ENCODE measurements at places on chromosomes 2 and 18. TPM values are rescaled to one million over a fixed set of nuclear protein-coding genes. Genes with fewer than 3 reads are reported as not detected.

Gene ALPG
- not detected for total RNA-seq

GRCh38 chr18:70428439-70428838 lies 139.6 kb downstream of the SOCS6 start:
- no peak for DNase-seq
- H3K36me3 ChIP-seq = no peaks in the 10 kb centered on the region
- H3K27me3 ChIP-seq = peaks cover 7% of the 10 kb centered on the region
- H3K4me1 ChIP-seq = peaks cover 2% of the 10 kb centered on the region
- H3K4me3 ChIP-seq = no peak overlapping the region

DNA sequence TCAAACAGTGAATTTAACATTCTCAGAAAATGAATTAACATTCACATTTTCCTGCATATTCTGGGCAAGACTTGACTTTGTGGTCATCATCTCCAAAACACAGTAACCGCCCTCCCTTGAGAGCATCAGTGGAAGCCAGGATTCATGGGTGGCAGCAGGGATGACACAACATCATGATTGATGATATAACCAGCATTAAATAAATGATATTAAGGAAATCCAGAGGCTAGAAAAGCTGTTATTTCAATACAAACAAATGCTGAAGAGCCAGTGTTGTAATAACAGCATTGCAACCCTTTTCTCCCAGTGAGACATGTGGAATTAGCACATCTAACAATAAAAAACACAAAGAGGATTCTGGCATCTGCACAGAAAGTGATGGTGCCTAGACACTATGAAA lies 41.1 kb downstream of the CDC42EP3 start:
- H3K4me1 ChIP-seq = peaks cover 61% of the 10 kb centered on the region
- H3K27me3 ChIP-seq = no peaks in the 10 kb centered on the region
- peak overlapping the region; percentile 19 for H3K27ac ChIP-seq
- H3K36me3 ChIP-seq = peaks cover 10% of the 10 kb centered on the region
- no peak overlapping the region for H3K4me3 ChIP-seq
- DNase-seq = no peak

GRCh38 chr2:204144492-204144891 lies 207.9 kb downstream of the ICOS start:
- H3K27ac ChIP-seq = peak overlapping the region; percentile 60
- H3K36me3 ChIP-seq = no peaks in the 10 kb centered on the region
- H3K4me3 ChIP-seq = no peak overlapping the region
- H3K4me1 ChIP-seq = peaks cover 12% of the 10 kb centered on the region

GRCh38 chr2:216989340-216990129 lies 129.7 kb upstream of the TNP1 start:
- no peak for DNase-seq
- H3K4me1 ChIP-seq = no peaks in the 10 kb centered on the region
- H3K4me3 ChIP-seq = no peak overlapping the region
- H3K27me3 ChIP-seq = peaks cover 9% of the 10 kb centered on the region
- H3K36me3 ChIP-seq = no peaks in the 10 kb centered on the region

DNA sequence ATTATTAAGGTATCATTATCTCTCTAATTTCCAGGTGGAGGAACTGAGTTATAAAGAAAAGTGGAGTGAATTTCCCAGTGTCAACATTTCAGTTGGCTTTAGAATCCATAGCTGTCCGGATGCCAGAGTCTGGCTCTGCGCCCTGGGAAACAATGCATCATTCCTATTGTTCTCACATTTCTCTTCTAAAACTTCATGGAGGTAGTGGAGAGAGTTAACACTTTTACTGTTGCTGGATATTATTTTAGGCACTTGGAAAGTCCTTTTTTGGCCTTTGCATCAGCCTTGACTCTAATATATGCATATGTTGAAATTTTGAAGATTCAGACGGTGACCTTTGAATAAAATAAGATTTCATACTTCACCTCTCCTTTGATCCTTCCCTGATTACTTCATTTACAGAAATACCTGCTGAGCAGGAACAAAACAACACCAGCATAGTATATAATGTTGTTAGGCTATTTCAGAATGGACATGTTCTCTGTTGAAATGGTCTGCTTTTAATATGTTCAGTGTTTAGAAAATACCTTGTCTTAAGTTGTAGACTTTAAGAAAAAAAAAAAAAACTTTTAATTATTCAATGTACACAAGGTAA lies 148.8 kb downstream of the EPHA4 start:
- peak overlapping the region; percentile 27 for H3K27ac ChIP-seq
- H3K4me3 ChIP-seq = no peak overlapping the region
- H3K4me1 ChIP-seq = peaks cover 15% of the 10 kb centered on the region
- no peaks in the 10 kb centered on the region for H3K27me3 ChIP-seq

Gene ASIC4
- total RNA-seq = not detected

GRCh38 chr2:213429516-213429915 lies 145.3 kb downstream of the SPAG16 start:
- H3K27ac ChIP-seq = no peak overlapping the region
- H3K27me3 ChIP-seq = no peaks in the 10 kb centered on the region
- DNase-seq = no peak
- H3K4me3 ChIP-seq = no peak overlapping the region
- no peaks in the 10 kb centered on the region for H3K36me3 ChIP-seq

- H3K4me1 ChIP-seq = no peaks in the 10 kb centered on the region
- no peak for DNase-seq
Measured at GRCh38 chr2:173815772-173816171, 149.4 kb downstream of the SP3 start.

DNA sequence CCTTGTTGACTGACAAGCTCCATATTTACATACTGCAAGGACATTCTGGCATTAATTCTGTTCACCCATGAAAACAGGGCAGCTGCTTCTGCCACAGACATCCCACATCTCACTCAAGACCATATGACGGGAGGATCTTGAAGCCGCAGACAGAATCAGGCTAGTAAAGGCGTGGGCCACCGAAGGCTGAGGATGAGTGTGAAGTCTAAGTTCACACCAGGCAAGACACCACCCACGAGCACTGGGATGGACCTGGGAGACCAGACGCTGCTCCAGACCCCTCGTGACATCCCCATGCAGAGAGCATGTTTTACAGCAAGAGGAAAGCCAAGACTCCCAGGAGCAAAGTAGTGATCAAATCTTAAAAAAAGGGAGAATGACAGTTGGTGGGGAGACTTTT lies 3.2 kb downstream of the FHL2 start:
- H3K4me1 ChIP-seq = peaks cover 7% of the 10 kb centered on the region
- DNase-seq = no peak
- H3K36me3 ChIP-seq = peaks cover 4% of the 10 kb centered on the region
- H3K4me3 ChIP-seq = no peak overlapping the region
- H3K27ac ChIP-seq = no peak overlapping the region
- peaks cover 37% of the 10 kb centered on the region for H3K27me3 ChIP-seq

Gene CSRNP3
- not detected for total RNA-seq

Data from T-helper 17 cell (primary cell).